ENCODE measurements at places on chromosomes 16 and 17.

DNA sequence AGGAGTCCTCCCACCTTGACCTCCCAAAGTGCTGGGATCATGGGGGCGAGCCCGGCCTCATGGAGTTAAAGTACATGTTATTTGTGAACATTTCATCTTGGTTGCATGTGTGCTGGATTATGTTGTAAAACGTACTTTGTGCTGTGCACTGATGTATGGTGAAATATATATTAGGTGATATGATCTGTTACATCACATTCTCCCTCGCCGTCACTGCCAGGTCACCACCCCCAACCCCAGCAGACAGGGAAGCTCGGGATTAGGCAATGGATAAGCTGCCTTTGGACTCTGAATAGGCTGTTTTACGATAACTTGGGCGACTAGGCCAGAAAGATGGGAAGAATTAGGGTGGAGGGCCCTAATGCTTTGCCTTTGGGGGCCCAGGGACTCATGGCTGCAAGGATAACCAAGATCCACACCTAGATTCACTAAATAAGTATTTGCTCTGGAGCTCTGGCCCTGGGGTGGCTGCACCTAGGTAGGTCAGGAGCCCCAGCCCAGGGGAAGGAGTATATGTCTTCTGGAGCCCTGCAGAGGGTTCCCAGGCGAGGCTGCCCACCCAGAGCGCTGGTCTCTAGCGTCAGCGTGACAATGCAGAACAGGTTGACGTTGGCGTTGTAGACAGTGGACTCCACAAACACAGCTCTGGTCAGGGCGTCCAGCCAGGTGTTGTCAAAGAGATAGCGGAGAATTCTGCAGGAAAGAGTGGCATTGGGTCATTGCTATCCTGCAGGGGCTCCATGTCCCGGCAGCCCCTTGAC is 27.1 kb upstream of the GCSH start:
- no peak for DNase-seq

GRCh38 chr17:45160447-45161287 is 1.0 kb upstream of the HEXIM2 start:
- DNase-seq: no peak

DNA sequence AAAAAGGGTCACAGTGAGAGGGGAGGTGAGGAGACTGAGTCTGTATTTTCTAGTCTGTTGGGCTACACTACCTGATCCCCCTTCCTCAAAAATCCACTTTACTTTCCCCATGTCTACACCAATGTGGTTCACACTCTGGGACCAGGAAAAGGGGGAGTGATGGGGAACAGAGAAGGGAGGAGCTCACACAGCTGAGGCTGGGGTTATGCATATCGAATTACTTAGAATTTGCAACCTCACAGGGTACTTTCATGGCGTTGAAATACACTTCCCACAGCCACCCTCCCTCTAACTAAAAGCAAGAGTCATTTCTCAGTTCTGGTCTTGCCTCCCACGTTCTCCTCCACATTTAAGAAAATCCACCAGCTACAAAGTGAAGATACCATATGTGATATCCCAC is 14.1 kb downstream of the MAPT start:
- DNase-seq: no peak

DNA sequence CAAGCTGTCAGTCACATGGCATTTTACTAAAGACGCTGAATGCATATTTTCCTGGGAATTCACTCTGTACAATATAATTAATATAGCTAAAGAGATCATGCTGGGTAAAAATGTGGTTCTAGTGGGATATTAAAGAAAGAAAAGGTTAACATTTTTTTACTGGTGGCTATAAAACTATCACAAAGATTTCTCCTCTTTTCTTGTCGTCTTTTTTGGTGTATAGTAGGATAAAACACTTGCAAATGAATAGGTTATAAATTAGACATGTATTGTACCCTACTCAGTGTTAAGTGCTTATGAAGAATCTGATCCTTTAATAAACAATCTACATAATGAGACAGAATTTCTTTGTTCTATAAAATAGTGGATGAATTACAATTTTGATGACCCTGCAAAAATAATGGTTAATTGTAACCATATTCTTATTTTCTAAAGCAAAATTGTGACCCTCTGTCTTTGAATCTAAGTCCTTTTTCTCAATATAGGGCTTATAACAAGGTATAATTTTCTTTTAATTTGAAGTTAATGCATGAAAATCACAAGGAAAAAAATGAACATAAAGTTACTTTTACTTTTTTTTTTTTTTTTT is 1540.4 kb upstream of the GOT2 start:
- no peak for DNase-seq

DNA sequence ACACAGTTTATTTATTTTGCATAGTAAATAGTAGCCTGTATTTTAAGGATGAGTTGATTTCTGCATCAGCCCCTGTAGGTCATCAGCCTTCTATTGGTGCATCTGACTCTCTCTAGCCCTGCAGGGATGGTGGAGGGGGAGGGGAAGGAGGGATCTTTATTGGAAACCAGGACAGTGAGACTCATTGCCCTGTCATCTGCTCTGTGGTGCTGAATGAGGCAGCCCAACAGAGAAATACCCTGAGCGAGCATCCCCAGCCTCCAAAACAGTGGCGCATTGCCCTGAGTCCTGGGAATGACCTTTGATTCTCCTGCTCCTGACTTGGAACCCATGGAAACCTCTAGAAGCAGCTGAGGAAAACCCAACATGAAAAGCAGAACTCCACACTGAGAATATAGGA is 45.5 kb upstream of the STH start:
- DNase-seq: no peak

GRCh38 chr17:27800522-27800921 is at the start of gene NOS2:
Gene NOS2 (minus strand): TSS chr17:27800529. CDS start chr17:27798809, 1,720 bp downstream.
- DNase-seq: no peak

DNA sequence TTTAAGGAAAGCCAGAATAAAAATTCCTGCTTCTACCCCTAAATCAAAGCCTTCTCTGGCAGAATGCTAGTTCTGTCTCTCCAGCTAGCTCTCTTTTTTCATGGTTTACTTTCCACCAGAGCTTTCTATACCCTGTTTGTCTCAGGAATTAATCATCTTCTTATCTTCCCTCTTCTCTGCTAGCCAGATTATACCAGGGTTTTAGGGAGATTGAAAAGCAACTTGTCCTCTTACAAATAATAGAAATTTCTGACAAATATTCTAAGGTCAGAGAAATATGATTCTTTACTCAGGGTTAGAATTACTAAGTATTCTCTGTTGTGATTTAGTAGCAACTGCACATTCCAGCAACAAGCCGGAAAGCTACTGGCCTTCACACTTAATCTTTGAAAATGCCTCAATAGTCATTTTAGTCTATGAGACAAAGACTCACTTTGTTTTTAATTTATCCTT is 166.4 kb downstream of the TANC2 start:
- DNase-seq: no peak

DNA sequence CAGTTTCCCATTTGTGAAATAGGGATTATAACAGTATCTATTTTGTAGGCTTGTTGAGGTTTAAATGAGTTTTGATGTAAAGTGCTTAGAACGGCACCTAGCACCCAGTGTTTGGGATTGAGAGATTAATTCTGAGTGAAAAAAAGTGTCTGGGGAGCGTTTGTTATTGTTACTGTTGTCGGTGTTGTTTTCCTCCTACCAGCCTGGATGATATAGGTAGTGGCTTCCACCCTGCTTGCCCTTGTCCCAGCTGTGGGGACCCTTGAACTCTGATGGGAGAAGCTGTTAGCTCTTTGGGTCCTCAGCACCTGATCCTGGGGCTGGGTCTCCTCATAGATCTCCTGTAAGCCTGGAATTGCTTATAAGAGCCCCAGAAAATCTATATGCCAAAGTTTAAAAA is 4.9 kb downstream of the FMNL1 start:
- no peak for DNase-seq

- no peak for DNase-seq
These were observed 28.7 kb downstream of the CCR7 start for GRCh38 chr17:40536295-40537171.

GRCh38 chr17:14622615-14623101 is 321.8 kb downstream of the HS3ST3B1 start:
- no peak for DNase-seq

GRCh38 chr17:70603226-70603625 is 433.9 kb downstream of the KCNJ2 start:
- DNase-seq: no peak

DNA sequence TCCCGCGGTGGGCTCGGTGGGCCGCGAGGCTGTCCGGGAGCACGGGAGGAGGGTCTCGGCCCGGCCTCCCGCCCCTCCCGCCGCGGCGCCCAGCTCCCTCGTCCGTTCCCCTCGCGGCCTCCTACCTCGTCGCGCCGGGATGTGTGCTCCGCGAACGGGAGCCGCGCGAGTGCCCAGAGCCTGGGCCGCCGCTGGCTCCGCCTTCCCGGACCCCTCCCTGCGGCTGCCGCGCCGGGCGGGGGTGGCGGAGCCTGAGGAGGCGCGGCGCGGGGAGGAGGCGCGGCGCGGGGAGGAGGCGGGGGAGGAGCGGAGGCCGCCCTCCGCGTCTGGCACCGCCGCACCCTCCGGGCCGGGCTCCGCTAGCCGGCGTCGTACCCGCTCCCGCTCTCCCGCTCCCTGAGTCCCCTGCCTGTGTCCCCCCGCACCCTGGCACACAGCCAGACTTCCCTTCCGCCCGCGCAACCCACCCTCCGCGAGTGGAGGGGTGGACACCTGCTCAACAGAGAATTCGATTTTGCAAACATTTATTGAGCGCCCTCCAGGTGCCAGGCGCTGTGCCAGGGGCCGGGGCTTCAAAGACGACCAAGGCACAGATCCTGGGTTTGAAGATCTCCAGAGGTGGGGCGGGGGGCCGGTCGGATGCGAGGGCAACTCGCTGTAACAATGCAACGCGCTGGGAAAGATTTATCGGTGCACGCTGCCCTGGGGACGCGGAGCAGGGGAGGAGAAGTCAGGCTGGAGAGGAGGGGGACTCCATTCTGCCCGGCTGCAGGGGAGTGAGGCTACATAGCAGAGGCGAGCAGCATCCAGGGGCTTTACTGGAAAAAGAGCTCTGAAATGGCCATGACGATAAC is at the start of gene MPP3:
MPP3 (minus strand) TSS at position 171 of the 854 bp plus-strand sequence. CDS start 1,240 bp downstream, outside the sequence.
- DNase-seq: peak; percentile 61

DNA sequence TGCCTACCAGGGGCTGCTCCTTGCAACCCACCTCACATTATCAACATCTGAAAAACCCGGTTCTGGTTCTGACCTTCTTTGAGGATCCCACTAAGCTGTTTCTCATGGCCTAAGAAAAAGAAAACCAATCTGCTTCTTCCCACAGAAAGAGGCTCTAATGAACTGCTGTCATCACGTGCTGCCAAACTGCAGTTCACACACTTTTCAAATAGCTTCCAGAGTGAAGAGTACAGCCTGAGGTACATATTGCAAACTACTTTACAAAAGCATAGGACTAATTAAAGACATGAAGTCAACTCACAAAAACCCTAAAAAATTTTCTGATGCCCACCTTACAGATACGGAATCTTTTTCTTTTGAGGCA is 36.7 kb downstream of the SMG6 start:
- DNase-seq: no peak

DNA sequence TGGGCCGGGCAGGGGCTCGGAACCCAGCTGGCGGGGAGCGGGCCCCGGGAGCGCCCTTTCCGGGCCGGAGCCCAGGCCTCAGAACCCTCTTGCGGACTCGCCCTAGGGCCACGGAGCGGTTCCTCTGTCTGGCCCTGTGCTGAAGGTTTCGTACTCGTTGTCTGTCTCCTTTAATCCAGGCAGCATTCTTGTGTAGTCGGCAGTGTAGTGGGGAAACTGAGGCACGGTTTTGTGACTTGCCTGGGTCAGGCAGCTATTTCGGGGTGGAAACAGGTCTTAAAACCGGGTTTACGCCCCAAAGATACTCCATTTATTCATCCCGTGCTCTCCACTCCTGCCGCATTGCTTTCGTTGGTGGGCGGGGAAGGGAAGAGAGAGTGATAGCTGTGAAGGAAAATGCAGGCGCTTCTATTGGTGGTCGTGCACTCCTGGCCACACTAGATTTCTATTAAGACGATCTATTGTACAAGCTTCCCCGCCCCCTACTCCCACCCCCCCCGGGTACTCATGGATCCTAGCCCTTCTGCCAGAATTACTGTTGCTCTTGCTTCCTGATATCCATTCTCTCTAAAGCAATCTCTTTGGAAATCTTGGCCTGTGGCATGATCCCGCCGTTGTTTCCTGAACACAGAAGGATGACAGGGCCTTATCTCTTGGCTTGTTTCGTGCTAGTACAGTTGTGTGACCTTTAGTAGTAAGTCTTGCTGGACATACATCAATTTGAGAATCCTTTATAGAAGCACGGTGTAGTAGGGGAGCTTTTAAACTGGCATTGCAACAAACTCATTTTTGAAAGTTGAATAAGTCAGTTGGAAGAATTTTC is 751 bp downstream of the DCAF7 start:
- DNase-seq: no peak

GRCh38 chr17:59561042-59561441 is 4.4 kb upstream of the DHX40 start:
- no peak for DNase-seq

DNA sequence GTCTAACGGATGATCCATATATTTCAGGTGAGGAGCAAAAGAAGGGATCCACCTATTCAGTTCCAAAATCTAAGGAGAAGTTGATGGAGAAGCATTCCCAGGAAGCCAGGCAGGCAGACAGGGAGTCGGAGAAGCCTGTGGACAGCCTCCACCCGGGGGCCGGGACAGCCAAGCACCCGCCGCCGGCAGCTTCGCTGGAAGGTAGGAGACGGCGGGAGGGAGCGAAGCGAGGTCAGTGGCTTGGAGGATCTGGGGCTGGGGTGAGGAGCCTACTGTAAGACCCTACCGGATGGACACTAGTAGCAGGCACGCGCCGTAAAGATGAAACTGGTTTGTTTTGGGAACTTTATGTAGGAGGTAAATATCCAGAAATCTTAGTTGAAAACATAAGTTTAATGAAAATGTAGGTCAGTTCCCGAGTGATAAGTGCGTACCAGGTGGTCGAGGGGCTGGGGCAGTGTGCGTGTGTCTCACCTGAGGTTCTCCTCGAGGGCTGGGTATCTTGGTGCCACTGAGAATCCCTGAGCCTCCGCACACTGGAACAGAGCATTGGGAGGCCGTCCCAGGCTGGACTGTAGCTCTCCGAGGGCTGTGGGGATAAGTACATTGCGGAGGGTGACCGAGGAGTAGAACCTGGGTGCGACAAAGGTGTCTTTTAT is 714 bp downstream of the SPATA33 start:
- no peak for DNase-seq

DNA sequence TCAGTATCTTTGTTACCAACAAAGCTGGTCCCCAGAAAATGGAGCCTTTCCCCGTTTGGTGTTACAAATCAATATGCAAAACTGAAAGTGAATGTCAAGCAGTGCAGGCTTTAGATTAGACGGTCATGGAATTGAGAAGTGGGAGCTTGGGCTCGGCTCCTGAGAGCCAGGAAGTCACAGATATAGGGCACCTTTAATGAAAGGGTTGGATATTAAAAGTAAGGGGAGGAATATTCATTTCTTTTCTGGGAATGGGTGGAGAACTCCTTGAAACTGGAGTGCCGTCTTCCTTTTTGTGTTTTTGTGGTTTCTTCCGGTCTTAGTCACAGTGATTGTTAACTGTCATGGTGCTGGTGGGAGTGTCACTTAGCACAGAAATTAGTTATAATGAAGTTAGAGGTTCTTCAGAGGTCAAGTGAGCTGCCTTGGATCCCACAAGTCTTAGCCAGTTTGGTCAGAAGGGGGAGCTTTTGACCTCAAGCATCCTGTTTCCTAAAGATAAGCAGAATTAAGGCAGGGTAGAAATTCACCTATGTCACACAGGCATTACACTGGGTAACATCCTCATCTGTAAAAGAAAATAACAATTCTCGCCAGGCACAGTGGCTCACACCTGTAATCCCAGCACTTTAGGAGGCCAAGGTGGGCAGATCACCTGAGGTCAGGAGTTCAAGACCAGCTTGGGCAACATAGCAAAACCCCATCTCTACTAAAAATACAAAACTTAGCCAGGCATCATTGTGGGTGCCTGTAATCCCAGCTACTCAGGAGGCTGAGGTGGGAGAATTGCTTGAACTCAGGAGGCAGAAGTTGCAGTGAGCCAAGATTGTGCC is 9.6 kb upstream of the EIF1 start:
- no peak for DNase-seq

- no peak for DNase-seq
These were observed 138.2 kb downstream of the ZNF423 start for GRCh38 chr16:49717689-49718088.
